Placental epithelial cell (primary cell): ENCODE measurements at places on chromosomes 5 and 9. TPM values are rescaled to one million over a fixed set of nuclear protein-coding genes. Genes with fewer than 3 reads are reported as not detected.

Gene PCDHA6
- total RNA-seq = 0.22 and 0.39 TPM in 2 replicates

Gene ZNG1C
- 20.2 and 23.9 TPM in 2 replicates for total RNA-seq

Gene PPIC
- 44.5 and 49.1 TPM in 2 replicates for total RNA-seq

Gene CYLC2
- not detected in 2 replicates for total RNA-seq

Gene CENPK
- 10.6 TPM in 2 replicates for total RNA-seq

Gene ANKRD55
- not detected in 2 replicates for total RNA-seq

Gene C9
- total RNA-seq = not detected in 2 replicates
